ENCODE measurements at places on chromosomes 5 and 9.

GRCh38 chr5:177538876-177539275 lies 15.5 kb downstream of the FAM193B start:
- no peak for DNase-seq

GRCh38 chr5:120093178-120093577 lies 370.9 kb upstream of the PRR16 start:
- peak; percentile 88 for DNase-seq

GRCh38 chr5:113546703-113547183 lies 33.2 kb downstream of the YTHDC2 start:
- DNase-seq: no peak

- DNase-seq: no peak
Observed at GRCh38 chr5:156912869-156913268, 50.2 kb downstream of the TIMD4 start.

- DNase-seq: no peak
Observed at GRCh38 chr9:121860744-121861143, 209.3 kb downstream of the DAB2IP start.

- DNase-seq: no peak
Observed at GRCh38 chr5:22277006-22277405, 576.1 kb downstream of the CDH12 start.

DNA sequence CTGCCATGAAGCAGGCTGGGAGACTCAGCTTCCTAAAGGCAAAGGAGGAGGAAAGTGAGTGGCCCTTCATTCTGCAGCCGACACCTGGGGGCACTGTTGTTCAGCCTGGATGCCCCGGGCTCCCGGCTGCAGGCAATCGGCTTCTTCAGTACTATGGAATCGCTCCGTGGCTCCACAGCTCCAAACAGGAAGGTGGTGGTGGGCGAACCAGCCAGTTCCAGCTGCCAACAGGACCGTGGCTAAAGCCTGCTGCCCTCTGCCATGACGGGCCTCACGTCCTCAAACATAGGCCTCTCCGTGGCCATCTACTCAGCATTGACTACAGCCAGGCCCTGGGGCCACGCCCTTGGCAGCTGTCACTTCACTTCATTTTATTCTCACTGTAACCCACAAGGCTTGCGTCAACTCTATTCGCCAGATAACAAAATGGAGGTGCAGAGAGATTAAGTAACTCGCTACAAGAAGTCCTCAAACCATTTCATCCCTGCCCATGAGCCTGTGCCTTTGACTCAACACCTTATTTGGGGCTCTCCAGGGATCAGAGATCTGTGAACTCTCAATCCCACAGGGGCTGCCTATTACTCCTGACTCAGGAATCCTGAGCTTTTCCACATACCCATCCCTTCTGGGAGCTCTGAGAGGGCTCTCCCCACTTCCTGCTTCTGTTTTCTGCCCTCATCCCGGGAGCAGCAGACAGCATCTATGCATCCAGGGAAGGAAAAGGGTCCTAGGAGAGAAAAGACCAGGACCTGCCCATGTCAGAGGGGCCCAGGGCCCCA lies 38.0 kb downstream of the PAX5 start:
- DNase-seq: peak; percentile 80

GRCh38 chr5:94551858-94552257 lies 66.5 kb downstream of the KIAA0825 start:
- no peak for DNase-seq

DNA sequence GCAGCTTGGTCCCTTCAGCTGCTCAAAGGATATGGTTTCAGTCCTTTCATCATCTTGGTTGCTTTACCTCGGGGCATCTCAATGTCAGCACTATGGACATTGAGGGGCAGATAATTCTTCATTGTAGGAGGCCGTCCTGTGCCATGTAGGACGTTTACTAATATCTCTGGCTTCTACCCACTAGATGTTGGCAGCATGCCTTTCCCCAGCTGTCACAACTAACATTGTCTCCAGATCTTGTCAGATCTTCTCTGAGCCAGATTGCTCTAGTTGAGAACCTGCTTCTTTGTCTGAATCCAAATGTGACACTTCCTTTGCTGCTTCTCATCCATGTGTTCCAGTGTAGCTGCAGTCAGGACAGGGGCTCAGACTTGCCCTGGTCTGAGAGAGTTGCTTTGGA lies 10.3 kb downstream of the PTPA start:
- no peak for DNase-seq

DNA sequence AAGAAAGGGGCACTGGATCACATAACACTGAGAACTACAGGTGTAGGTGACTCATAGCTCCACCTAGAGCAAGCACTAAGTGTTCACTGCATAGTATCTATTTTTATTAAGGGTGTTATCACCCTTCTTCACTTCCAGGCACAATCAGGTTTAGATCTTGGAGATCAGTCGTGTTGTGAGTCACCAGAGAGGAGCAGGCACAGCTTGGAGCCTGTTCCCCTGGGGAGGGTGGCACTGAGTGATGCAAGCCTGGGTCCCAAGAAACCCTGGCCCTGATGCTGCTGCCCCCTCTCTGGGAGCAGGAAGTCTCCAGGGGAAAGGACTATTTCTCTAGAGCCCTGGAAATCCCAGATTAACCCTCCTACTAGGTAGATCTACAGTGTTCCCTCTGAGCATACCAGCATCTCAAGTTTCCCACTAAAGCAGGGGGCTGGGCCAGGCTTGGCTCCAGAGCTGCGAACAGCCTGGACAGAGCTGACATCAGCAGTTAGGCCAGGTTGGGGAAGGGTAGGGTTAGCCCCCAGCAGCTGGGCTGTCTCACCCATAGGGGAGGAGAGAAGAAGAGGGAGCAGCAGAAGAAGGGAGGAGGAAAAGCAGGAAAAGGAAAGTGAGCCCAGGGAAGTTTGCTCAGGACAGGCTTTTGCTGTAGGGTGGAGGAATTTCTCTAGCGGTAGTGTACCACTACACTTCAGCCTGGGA lies 28.1 kb upstream of the SPINK4 start:
- DNase-seq: no peak

DNA sequence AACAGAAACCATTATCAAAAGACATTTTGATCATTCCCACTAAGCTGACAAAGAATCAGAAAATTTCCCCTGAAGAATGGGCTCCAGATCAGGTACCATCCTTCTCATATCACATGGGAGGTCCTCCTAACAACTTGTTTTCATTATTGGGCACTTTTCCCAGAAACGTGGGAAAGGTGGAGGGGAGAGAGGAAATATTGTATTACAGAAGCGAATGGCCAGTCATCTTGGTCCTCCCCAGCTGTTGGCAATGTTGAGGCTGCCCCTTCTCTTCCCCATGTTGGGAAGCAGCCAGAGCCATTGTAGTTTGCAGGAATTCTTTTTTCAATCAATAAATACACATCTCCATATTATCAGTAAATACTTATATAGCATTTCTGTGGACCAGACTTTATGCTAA lies 126.2 kb upstream of the ZNF608 start:
- DNase-seq: no peak

DNA sequence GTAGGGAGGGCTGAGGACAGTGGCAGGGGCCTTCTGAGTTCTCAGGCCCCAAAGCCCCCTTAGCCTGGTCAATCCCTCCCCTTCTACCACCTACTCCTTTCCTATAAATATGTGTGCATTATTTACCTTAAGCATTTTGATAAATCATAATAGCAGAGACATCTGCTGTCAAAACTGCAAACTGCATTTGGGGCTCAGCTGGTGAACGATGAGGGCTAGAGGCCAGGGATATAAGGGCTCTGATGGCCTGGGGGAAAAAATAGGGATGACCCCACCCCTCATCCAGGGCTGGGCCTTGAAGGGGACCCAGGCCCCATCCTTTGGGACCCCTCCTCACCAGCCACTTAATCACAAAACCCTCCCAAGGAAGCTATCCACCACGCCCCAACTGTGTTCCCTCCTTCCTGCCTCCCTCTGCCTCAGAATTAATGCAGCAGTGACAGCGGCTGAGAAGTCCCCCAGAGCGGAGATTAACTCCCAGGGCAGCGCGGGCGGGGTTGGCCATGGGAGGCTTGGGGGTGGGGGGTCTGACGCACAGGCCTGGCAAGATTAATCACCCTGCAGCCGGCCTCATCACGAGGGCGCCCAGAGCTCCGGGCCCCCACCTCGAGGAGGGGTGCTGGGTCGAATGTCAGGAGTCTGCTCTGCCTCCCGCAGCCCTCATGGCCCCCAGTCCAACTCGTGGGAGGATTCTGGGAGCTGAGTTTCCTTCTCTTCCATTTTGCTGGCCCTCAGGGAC lies 42.1 kb downstream of the CXXC5 start:
- peak; percentile 79 for DNase-seq

- DNase-seq: peak; percentile 23
Observed at GRCh38 chr5:77218263-77218662, 7.8 kb downstream of the PDE8B start.

- DNase-seq: no peak
Observed at GRCh38 chr9:16622541-16622940, 247.9 kb downstream of the BNC2 start.

DNA sequence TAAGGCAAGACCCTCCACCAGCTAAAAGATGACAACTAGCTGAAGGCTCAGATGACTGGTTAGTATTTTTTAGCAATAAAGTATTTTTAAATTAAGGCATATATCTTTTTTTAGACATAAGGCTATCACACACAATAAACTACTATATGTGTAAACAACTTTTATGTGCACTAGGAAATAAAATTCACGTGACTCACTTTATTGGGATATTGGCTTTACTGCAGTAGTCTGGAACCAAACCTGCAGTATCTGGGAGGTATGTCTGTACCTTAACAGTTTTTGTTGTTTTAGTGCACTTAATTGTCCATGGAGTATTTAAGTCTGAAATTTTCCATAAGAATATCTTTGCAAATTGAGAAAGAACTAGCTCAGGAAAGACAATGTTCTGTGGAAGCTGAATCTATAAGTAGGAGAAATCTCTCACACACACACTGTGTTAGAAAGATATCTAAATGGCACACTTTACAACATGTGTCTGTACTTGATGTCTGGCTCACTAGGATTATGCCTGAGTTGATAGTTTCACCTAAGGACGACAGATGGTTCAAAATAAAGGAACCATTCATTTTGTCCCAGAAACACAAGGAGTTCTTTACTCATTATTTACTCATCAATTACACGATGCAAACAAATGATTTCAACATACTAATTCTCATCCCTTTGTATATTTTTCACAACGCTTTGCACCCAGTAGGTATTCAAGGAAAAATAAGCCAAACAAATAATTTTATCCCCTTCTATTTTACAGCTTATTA lies 4.6 kb downstream of the RAPGEF6 start:
- peak; percentile 73 for DNase-seq

DNA sequence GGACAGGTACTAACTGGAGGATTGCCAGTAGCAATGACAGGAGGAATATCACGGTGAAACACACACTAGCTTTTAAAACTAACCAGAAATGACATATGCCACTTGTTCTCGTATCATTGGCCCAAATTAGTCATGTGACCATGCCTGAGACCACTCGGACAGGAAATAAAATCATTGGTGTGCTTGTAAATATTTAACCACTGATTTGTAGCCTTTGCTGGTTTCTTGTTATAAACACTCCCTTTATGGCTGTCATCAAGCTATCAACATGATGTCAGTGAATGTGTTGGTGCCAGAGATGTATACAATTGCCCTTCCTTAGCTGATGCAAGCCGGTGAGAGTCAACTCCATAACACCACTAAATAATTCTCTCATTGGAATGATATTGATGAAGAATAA lies 123.7 kb upstream of the ANKH start:
- DNase-seq: no peak

DNA sequence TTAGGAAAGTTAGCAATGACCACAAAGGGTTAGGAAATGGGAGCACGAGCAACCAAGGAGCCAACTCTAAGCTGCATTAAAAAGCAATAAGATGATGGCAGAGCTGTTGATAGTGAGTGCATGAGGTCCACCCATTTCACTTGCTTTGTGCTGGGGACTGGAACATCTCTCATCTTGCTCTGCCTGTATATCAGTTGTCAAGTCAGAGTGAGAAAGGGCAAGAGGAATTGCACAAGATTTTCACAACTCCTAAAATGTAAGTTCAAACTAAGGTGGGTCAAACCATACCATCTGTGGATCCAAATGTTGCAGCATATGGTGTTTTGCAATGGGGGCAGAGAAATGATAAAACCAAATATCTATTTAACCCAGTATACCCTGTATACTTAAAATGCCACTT lies 2.8 kb upstream of the ESM1 start:
- DNase-seq: peak; percentile 23

DNA sequence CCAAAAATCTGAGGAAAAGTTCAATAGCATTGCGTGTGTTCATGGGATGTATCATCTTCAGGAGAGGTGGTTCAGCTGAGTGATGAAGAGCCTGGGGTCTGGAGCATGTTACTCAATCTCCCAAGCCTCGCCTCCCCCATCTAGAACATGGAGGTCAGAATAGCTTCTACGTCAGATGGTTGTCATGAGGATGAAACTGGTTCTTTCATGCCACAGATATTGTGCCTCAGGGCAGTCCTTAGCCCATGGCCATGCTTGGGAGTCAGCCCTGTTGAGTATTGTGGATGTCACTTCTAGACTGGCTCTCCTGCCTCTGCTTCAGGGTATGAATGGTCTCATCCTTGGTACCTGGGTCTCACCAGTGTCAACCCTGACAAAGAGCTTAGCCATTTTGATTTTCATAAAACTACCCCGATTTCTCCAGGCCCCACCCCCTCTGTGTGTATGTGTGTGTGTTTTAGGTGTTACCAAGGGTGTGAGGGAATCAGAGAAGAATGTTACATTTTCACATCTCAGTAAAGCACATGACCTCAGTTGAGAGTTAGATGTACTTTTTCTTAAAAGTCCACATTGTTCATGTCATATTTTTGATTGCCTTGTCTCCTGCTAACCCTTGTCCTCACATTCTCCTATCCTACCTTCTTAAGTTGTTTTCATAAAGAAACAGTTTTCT lies 97.8 kb upstream of the CD180 start:
- no peak for DNase-seq

GRCh38 chr9:37353791-37354190 lies 68.7 kb upstream of the GRHPR start:
- no peak for DNase-seq

- no peak for DNase-seq
Observed at GRCh38 chr9:71910650-71911060, 338 bp downstream of the ABHD17B start.

DNA sequence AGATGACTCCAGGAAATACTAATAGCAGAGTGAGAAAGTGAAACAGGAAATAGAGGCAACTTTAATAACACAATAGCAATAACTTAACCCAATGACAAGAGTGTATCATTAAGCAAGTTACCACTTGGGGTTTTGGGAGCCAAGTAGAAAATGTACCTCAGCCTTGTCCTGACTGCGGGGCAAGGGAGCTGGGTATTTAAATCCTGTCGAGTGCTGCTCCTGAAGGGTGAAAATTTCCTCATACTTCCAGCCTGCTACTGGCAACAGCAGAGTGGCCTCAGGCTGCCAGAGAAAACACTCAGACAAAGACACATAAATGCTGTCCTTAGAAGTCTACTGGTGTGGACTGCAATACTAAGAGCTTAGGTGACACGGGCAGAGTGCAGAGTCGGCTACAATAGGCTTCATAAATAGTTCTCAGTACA lies 112.5 kb upstream of the EMB start:
- no peak for DNase-seq

- no peak for DNase-seq
Observed at GRCh38 chr9:76412638-76413037, 18.4 kb upstream of the RFK start.

DNA sequence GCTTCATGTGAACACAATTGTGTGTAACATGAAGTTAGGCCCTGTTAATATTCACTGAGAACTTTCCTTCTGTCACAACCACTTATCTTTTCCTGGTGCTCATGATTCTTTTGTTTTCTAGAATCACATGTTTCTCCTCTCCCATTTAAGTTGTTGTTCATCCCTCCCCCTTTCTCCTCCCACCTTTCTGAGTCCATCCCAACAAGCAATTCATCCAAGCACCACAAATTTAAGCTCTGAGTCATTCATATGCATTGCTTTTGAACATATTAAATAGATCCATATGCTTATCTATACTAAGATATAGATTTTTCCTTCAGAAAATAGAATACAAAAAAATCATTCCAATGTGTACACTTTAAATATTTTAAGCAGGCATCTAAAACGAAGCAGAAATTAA lies 75.2 kb upstream of the NFIB start:
- no peak for DNase-seq
